Renal pelvis (tissue), 12 donors: ENCODE measurements at places on chromosomes 7 and 10. TPM values are rescaled to one million over a fixed set of nuclear protein-coding genes. Genes with fewer than 3 reads are reported as not detected.

- no peak for DNase-seq
Measured at GRCh38 chr7:42314696-42315095, 77.7 kb upstream of the GLI3 start.

- DNase-seq: peak; percentile 45
Measured at GRCh38 chr7:128791121-128791971, at the start of gene CCDC136. Gene CCDC136 (plus strand): TSS chr7:128791968. CDS start chr7:128792412, 444 bp downstream.

GRCh38 chr10:122279725-122280141 lies 8.6 kb downstream of the BTBD16 start:
- DNase-seq: peak; percentile 53

DNA sequence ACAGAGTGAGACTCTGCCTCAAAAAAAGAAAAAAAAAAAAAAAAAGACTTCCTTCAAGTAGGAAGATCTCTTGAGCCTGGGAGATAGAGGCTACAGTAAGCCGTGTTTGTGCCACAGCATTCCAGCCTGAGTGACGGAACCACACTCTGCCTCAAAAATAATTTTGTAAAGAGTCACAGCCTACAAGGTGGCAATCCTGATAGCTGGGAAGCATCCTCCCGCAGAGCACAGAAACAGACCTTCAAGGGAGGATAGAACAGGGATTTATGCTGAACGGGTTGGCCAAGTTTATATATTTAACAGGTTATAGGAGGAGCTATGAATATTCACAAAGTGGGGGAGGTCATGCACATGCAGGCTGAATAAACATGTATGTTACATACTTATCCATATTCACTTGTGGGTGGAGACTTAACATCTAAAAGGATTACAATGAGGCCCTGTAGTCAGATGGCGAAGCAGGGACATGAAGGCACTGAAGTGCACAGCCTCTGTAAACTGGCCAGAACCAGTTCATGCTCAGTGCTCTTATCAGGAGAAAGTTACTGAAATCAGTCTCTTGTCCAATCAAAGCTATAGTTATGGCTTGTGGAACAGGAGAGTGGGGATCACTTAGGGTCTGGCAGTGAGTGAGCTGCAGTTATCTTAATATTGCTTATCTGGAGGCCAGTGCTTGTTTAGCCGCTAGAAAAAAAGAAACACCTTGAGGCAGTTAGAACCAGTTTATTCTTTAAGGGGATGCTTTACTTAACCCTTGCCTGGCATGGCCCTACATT lies 6.8 kb downstream of the LMBR1 start:
- DNase-seq: no peak

- no peak for DNase-seq
Measured at GRCh38 chr10:76020630-76021029, 589.2 kb downstream of the LRMDA start.

GRCh38 chr7:114741911-114742310 lies 180.0 kb upstream of the MDFIC start:
- DNase-seq: no peak

DNA sequence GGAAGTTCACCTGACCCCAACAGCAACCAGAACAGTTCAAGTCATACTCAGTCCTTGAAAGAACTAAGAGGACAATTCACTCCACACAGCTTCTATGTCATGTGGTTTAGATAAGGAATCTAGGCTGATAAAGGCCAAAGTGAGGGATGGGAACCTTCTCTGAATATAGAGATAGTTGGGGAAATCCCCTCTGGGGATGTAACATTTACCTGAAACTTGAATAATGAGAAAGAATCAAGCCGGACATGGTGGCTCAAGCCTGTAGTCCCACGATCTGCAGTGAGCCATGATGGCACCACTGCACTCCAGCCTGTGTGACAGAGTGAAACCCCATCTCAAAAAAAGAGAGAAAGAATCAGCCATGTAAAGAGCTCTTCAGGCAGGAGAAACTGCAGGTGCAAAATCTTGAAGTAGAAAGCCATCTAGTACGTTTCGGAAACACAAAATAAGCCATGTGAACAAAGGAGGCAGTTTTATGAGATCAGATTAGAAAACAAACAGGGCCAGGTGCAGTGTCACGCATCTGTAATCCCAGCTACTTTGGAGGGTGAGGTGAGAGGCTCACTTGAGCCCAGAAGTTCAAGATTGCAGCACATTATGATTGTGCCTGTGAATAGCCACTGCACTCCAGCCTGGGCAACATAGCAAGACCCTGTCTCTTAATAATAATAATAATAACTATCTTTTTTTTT lies 4.5 kb upstream of the DNMBP start:
- DNase-seq: no peak

DNA sequence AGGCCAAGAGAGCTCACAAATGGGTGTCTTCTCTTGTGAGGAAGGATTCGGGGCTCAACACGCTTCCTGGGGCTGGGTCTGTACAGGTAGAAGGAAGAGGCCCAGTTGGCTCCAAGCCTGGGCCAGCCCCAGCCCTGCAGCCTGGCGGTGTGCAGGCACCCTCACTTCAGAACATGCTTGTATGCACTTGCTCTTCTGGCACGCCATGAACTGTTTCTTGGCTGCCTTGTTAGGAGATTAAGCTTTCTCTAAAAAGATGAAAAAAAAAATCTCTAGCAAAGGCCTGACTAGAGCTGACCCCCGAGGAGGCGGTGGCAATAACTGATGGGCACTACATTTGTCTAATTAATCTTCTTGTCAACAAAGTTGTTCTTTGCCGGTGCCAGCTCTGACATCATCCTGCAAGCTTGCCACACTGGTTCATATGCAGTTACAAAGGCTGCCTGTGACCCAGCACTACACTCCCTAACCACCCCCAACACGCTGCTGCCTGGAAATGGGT lies 94.7 kb downstream of the WDR11 start:
- DNase-seq: no peak

- DNase-seq: no peak
Measured at GRCh38 chr7:51601461-51601860, 284.9 kb upstream of the COBL start.

DNA sequence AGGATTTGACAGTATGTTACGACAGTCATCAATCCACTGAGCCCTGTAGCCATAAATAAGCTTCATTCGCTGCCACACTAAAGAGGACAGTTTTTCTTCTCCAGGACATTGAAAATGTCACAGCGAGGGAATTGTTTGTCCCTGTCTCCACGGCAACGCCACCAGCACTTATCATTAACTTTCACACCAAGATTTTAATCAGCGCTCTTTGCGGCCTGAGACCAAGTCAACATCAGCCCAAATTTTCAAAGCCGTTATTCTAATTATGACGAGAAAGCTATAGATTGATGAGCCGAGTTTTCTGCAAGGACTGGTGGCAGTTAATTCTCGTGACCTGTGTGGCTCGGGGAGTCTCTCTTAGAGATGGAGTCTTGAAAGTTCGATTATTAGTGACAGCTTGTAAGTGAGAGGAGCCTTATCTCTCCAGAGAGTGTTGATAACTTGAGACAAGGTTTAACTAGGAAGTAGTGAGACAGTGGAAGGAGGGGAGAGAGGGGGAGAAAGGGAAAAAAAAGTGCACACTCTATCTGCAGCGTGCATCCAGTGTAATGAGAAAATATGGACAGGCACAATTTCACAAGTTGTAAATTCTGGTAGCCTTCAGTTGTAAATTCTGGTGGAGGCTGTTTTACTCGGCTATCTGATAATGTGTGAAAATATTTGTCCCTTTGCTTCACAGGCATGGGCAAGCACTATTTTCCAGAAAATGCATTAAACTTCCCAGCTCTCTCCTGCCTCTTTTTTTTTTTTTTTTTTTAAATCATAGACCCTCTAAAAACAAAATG lies 473.3 kb downstream of the LRMDA start:
- DNase-seq: no peak

GRCh38 chr10:79195091-79195923 lies 126.5 kb downstream of the ZMIZ1 start:
- DNase-seq: peak; percentile 82

DNA sequence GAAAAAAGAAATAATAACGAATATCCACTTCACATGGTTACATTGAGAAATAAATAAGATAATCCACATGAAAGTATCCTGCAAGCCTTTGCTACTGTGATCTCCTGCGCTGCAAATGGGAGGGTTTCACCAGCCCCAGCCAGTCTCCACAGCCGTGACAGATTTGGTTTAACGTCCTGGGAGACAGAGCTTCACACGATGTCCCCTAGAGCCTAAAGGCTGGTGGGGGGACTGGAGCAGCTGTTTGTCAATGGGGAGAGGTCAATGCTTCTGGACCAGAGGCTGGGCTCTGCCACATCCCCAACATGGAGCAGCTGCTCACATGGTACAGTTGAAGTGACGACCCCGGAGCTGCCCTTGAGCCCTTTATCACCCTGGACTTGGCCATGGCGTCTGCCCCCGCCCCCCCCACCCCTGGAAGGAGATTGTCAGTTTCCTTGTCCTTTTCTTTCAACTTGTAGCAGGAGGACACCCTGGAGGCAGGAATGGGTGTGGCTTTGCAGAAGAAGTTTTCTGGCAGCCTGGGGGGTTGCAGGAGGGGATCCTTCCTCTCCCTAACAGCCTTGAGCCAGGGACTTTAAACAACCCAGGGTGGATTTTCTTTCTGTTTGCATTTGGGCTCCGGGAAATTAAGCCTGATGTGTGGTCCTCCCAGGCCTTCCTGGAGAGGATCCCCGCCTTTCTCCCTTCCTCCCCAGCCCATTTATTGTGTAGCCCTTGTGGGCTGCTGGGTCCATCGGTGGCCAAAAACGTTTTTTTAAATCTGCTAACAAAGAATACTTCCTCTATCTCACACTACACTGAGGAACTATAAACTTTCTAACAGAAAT lies 37.0 kb upstream of the MXI1 start:
- no peak for DNase-seq

DNA sequence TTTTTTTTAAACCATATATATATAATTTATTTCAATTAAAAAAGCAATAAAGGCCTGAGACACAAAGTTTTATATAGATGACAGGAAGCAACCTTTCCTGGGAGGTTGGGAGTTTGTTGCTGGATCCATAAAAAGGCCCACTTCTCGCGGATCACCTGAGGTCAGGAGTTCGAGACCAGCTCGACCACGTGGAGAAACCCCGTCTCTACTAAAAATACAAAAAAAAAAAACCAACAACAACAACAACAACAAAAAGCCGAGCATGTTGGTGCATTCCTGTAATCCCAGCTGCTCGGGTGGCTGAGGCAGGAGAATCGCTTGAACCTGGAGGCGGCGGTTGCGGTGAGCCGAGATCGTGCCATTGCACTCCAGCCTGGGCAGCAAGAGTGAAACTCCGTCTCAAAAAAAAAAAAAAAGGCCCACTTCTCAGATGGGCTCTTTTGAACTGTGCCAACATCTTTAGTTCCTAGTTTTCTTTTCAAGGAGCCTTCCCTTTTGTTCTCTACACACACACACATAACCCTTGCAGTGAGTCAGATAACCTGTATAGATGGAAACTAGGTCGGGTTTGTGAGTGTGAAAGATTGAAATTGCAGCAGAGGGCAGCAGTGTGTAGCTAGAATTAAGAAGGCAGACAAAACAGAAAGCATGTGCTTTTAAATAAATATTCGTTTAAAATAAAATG lies 1.2 kb upstream of the SMNDC1 start:
- peak; percentile 68 for DNase-seq

DNA sequence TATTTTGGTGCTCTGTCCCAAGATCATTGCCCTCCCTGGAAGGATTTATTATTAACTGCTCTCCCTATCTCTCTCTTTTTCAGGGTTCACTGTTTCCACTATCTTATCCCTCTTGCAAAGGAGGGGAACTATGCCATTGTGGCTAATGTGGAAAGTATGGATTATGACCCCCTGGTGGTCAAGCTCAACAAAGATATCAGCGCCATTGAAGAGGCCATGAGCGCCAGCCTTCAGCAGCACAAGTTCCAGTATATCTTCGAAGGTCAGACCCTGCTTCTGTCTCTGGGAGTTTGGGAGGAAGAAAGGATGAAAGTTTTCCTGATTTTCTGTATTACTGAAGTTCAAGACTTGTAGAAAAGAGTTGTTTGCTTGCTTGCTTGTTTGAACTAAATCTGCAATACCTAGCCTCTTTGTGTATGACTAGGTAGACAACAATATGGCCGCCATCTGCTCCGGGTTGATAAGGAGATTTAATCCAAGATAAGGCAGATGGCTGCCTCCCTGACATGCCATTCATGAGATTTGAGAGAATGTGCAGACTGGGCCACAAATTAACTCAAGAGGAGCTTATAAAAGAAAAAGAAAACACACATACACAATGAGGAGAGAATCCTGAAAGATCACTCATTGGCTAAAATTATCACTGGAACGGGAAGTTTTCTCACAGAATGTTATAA lies 122.2 kb upstream of the LRGUK start:
- no peak for DNase-seq

- no peak for DNase-seq
Measured at GRCh38 chr7:140314573-140315480, 83.5 kb downstream of the SLC37A3 start.

GRCh38 chr7:40716052-40716451 lies 581.2 kb downstream of the SUGCT start:
- no peak for DNase-seq

DNA sequence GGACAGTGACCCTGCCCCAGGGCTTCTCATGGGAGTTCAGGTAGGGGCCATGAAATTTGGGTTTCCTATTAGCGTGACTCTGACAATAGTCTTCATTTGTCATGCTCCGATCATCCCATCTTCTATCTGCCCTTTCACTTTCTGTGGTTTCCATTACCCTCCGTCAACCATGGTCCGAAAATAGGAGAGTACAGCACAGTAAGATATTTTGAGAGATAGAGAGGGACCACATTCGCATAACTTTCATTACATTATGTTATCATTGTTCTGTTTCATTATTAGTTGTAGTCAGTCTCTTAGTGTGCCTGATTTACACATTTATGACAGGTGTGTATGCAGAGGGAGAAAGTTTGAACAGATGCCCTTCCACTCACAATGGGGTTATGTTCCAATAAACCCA lies 649.2 kb downstream of the SDK1 start:
- DNase-seq: no peak

GRCh38 chr10:96306516-96306915 lies 2.3 kb downstream of the DNTT start:
- DNase-seq: no peak

DNA sequence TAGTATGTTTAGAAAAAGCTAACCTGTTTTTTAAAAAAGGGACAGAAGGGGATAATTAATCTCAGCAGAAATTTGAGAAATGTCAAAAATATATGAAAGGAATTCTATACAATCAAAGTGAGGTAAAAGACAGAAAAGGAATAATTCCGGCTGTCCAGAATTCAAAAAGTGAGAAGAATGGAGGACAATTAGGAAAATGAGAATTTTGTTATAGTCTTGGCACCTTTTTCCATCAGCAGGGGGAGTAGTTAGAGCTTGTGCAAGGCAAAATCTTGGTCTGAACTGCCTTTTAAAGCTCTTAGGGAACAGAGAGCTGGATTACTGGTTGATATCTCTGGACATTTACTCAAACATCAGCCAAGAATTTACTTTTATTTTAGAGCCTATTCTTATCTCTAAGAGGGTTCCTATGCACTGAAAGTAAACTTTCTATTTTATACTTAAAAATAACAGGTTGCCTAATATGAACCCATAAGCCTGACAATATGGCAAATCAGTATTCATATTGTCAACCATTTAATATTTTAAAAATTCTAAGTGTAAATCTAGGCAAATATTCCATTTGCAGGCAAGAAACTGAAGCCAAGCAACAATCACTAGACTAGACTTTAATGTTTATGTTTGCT lies 185.6 kb downstream of the ANK3 start:
- peak; percentile 20 for DNase-seq

GRCh38 chr10:72455889-72456595 lies 101.3 kb upstream of the DNAJB12 start:
- no peak for DNase-seq

AKR1C8 gene
- 0.49 TPM for polyA plus RNA-seq

ERV3-1 gene
- 27.4 TPM for polyA plus RNA-seq

IGFBP3 gene
- 83.7 TPM for polyA plus RNA-seq

TDRD1 gene
- polyA plus RNA-seq: 0.04 TPM

FEZF1 gene
- not detected for polyA plus RNA-seq

APBB1IP gene
- polyA plus RNA-seq: 1.8 TPM

OPALIN gene
- not detected for polyA plus RNA-seq

FZD8 gene
- polyA plus RNA-seq: 13.8 TPM

SORBS1 gene
- polyA plus RNA-seq: 28.2 TPM

BUB3 gene
- polyA plus RNA-seq: 114 TPM

FRMD4A gene
- polyA plus RNA-seq: 99.4 TPM
